ENCODE measurements at places on chromosomes 3 and 15. TPM values are rescaled to one million over a fixed set of nuclear protein-coding genes. Genes with fewer than 3 reads are reported as not detected.

- no peak for DNase-seq
Observed at GRCh38 chr15:94098921-94099573, 132.3 kb upstream of the MCTP2 start.

DNA sequence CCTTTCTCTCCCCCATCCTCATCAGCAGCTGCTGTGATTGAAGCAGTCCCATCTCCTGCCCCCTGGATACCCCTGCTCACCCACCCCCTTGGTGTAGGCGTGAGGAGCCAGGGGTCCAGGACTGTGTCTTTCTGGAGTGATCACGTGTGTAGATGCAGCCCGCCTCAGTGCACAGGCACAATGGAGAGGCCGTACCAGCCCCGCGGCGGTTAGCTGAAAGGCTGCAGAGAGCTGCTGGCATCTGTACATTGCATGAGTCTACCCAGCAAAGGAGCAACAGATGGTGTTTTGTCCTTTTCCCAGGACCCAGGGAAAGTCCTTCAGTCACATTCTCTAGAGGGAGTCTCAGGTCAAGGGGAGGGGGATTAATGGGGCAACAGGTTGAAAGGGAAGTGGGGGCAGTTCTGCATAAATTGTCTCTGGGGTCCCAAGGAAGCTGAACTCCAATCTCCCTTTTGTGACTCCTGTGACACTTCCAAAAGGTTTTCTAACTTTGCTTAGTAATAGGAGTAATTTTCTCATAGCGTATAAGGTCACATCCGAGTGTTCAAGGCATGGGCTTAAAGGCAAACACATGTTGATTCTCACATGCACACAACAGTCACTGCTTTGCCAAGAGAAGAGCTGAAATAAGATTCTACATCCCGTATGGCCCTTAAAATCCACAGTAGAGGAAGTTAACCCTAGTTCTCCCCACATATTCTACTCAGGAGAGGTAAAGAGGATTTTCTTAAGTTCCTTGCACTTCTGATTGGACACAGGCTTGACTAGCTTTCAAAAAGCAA is 7.1 kb downstream of the CSPG5 start:
- no peak for DNase-seq

DNA sequence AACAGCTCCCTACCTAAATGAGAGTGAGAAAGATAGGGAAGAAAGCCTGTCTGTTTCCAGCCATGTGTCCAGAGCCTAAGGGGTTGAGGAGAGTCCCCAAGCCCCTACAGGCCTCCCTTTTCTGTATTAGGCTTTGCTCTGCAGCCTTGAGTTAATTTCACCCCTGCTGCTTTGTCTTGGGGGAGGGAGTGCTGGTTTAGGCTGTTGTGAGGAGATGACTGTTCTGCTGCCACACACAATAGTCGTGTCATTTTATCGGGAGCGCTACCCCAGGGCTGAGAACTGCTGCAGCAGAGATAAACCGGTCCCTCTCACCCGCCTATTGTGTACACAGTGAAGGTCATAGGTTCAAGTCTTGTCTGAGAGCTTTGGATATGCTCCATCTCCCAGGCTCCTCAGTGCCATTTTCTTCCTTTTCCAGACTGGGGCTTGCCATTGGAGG is 1.4 kb downstream of the ZNF609 start:
- DNase-seq: no peak

The NEK10 gene
- polyA plus RNA-seq: 3.0 TPM
